GM06990 (cell line): ENCODE measurements at places on chromosomes 2 and 18.
A peak's percentile ranks its signal among the peaks of the same experiment; 100 is the strongest.

DNA sequence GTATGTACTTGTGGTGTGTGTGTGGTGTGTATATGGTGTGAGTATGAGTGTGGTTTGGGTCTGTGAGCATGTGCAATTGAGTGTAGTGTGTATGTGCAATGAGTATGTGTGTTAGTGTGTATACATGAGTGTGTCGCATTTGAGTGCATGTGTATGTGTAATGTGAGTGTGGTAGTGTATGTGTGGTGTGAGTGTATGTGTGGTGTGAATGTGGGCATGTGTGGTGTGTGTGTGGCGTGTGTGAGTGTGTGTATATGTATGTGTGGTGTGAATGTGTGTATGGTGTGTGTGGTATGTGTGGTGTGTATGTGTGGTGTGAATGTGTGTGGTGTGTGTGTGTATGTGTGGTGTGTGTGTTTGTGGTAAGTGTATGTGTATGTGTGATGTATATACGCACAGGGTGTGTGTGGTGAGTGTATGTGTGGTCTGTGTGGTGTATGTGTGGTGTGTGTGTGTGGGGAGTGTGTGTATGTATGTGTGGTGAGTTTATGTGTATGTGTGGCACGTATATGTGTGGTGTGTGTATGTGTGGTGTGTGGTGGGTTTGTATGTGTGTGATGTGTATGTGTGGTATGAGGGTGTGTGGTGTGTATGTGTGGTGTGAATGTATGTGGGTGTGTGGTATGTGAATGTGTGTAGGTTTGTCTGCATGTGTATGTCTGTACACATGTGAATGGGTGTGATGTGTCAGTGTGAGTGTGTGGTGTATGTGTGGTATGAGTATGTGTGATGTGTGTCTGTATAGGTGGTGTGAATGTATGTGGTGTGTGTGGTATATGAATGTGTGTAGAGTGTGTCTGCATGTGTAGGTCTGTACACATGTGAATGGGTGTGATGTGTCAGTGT, 123.4 kb downstream of the DOCK10 start:
- DNase-seq = no peak

- DNase-seq = no peak
Observed at GRCh38 chr18:30634249-30634648, 408.3 kb downstream of the DSC3 start.

GRCh38 chr2:140869107-140869506, 1261.7 kb downstream of the LRP1B start:
- DNase-seq = no peak

DNA sequence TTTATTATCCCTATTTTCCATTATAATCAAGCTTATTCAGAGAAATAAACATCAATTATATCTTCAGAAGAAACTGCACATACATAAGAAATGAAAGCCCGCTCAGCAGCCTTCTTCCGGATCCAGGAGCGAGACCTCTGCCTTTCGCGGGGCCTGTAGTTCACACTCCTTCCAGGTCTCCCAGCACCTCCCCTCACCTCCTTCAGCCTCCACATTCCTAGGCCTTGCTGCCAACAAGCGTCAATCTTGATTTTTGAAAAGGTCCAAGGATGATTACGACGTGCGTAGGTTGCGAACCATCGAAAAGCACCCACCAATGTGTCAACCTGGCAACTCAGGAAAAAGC, 355 bp upstream of the KIDINS220 start:
- no peak for DNase-seq

DNA sequence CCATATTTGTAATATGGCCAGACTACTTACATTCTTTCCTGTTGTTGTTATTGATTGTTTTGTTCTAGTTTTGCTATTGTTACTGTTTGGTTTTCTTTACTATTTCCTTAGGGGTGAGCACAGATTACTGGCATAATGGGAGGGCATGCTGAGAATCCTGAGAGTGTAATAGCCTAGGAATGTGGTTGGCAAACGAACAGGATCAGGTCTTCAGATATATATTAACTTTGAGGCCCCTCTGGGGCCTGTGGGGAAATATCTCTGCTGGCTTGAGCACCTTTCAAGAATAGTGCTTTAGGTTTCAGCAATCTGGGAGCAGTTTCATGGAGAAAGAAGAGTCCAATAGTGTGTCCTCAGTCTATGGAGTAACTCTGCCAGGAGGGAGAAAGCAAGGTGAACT, 144.4 kb downstream of the THSD7B start:
- no peak for DNase-seq

- DNase-seq = no peak
Observed at GRCh38 chr2:29462293-29462692, 347.1 kb downstream of the CLIP4 start.

GRCh38 chr2:164644036-164644700, 22.9 kb upstream of the GRB14 start:
- no peak for DNase-seq

DNA sequence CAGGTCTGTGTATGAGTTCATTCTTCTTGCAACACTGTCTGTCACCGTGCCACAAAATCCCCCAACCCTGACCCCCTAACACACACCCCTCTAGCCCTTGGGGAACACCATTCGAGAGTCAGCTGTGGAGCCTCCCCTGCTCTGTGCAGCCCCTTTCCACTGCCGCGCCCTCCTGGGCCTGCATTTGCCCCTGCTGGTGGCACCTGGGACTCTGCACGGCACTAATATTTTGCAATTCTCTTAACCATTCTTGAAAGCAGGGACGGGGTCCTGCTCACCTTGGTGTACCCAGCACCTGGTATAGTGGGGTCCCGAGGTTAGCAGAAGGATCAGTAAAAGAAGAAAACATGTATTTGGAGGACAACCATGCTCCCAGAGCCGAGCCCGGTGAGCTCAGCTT, 124.0 kb downstream of the HDAC4 start:
- no peak for DNase-seq

DNA sequence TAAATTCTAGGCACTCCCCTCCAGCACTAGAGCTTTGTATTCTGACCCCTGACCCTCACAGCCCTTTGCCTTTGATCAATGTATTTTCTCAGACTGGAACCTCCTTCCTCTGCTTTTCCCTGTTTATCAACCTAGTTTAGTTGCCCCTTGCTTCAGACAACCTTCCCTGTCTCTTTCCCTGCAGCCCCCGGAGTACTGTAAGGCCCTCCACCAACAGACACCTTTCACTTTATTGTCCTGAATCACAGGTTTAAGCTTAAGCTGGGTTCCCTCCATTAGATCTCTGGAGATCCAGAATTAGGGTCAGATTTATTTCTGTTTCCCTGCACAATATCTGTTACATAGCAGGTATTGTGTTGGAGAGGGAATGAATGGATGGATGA, 140.2 kb downstream of the DDX1 start:
- DNase-seq = no peak

DNA sequence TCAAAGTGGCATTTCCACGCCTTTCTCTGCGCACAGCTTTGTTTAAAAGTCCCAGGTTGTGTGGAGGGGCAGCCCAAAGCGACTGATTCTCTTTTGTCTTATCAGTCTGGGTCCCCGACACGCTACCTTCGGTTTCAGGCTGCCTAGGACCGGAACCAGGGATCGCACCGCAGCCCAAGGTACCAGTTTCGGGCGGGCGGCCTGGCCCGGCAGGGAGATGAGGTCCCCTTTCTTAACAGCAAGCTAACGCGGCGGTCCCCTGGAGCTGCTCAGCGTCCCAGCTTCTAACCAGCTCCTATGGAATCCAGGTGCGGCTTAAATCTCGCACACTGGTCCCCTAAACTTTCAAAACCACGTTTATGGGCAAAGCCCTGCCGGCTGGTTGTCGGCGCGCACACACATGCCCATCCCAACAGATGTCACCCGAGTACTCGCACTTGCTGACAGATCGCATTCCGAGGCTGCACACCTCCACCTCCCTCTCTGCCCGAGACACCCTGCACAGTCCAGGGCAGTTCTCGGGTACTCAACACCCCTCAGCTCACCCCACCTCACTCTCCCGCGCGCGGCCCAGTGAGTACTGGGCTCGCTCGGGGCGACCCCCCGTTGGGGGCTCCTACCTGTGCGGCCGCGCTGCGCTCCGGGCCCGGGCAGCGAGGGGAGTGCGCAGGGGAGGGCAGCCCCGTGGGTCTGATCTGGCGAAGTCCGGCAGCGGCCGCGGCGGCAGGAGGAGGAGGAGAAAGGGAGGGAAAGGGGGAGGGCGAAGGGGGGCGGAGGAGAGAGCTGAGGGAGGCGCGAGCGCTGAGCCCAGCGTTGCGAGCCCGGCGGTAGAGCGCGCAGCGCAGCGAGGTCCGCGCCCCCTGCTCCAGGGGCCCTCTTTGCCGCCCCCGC, at the start of gene EFEMP1:
TSS of gene EFEMP1 (minus strand) at position 692 of the 891 bp plus-strand sequence. CDS start 1,342 bp downstream, outside the sequence.
- peak; percentile 36 for DNase-seq

- DNase-seq = no peak
Observed at GRCh38 chr2:15367715-15368114, 193.4 kb downstream of the NBAS start.

- DNase-seq = no peak
Observed at GRCh38 chr2:73708527-73708926, 28.6 kb downstream of the TPRKB start.

GRCh38 chr2:42360890-42361727, at the start of gene COX7A2L:
TSS of gene COX7A2L (minus strand) at chr2:42361217. CDS start at chr2:42361161, 56 bp downstream.
- peak; percentile 92 for DNase-seq

GRCh38 chr2:241722896-241723454, 11.5 kb upstream of the D2HGDH start:
- no peak for DNase-seq

DNA sequence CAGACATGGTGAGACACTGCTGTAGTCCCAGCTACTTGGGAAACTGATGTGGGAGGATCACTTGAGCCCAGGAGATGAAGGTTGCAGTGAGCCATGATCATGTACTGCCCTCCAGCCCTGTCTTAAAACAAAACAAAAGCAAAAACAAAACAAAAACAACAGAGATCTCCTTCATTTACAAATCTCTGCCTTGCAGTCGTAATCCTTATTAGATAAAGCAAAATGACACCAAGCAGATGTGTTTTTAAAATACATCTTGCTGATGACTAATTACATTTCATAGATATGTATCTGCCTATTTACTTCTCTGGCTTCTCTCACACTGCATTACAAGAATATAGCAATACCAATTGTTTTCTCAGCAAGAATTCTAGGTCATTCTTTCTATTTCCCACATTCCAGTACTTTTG, 22.8 kb downstream of the NFE2L2 start:
- DNase-seq = no peak

GRCh38 chr2:200703127-200703925, 108.4 kb upstream of the BZW1 start:
- no peak for DNase-seq

GRCh38 chr2:173355132-173355865, 627 bp downstream of the CDCA7 start:
- DNase-seq = peak; percentile 78

DNA sequence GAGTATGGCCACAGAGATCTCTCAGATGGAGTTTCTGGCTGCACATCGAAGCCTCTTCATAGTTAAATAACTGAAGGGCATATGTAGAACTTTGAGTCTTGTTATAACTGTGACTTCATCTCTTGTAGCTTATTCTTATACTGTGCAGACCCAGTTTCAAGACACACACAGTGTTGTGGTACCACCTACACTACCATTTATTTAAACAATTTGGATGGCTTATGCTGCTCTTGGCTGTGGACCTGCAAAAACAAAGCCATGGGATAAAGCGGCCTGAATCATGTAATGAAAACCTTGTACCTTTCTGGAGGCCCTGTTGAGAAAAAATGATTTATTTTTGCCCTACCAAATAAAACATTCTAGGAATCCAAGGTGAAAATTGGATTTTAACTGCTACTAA, 262.8 kb upstream of the RASGRP3 start:
- no peak for DNase-seq

DNA sequence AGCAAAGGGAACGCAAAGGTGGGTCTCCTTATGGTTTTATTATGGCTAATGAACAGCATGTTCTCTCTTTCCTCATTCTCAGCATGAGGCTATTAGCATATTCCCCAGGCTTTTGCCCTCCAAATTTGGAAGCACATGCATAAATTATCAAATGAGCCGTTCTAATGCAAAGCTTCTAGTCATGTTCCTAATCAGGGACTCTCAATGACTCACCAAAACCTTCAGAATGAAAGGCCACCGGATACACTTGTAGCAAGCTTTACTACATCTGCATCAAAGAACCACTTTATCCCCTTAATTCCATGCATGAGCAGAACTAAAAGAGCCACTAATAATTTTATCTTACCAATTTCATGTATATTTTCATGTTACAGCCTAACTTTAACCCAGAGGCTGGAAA, 310.5 kb downstream of the LRATD1 start:
- DNase-seq = no peak

GRCh38 chr2:19575641-19576040, 217.2 kb upstream of the OSR1 start:
- no peak for DNase-seq

GRCh38 chr18:10936176-10937053, 213.0 kb downstream of the PIEZO2 start:
- no peak for DNase-seq

GRCh38 chr2:62475172-62476011, 30.6 kb downstream of the TMEM17 start:
- no peak for DNase-seq

- DNase-seq = no peak
Observed at GRCh38 chr2:181178130-181178529, 197.7 kb downstream of the UBE2E3 start.

GRCh38 chr2:122908159-122908558, 1116.9 kb upstream of the CNTNAP5 start:
- DNase-seq = no peak

DNA sequence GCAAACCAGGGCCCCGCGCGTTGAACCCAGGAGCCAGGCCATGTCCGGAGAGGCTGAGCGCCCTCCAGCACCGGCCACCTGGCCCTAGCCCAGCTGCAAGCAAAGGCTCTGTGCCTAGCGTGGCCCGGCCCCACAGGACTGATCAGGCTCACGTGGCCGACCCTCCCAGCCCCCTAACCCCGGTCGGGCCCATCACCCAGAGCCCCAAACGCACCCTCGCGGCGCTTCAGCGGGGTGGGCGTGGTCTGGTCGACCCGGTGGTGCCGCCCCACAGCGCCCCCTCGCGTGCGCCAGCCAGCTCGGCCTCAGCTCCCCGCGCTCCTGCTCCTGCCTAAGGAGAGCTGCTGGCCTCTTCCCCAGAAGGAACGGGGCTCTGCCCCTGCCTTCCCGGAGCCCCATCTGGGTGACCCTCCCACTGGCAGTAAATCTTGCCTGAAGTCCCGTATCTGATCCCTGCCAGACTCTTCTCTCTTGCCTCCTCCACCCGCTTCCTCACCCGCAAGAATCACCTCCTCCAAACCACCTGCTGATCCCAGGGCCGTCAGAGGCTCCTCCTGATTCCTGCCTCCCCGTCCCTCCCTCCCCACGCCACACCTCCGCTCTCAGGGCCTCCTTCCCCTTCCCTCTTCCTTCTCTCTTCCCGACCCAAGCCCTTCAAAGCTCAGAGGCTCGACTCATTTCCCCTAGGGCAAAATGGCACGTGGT, 12.3 kb upstream of the TEX51 start:
- peak; percentile 64 for DNase-seq

GRCh38 chr2:144372410-144373080, 147.4 kb downstream of the ZEB2 start:
- no peak for DNase-seq

GRCh38 chr18:42187611-42188380, 232.8 kb downstream of the PIK3C3 start:
- no peak for DNase-seq

DNA sequence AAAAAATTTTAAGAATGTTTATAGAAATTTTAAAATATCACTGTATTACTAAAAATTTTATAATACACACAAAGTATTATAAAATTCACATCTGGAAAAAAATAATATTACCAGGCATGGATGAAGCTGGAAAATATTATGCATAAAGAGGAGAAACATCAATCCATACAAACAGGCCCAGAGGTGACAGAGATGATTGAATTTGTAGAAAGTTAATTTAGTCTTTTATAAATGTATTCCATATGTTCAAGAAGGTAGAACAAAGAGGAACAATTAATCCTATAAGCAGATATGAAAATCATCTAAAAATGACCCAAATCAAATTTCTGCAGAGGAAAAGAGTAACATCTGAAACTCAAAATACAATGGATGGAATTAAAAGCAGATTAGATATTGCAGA, 605.2 kb upstream of the CELF4 start:
- no peak for DNase-seq
